T-helper 9 cell (primary cell): ENCODE measurements at places on chromosomes 6 and 20.

DNA sequence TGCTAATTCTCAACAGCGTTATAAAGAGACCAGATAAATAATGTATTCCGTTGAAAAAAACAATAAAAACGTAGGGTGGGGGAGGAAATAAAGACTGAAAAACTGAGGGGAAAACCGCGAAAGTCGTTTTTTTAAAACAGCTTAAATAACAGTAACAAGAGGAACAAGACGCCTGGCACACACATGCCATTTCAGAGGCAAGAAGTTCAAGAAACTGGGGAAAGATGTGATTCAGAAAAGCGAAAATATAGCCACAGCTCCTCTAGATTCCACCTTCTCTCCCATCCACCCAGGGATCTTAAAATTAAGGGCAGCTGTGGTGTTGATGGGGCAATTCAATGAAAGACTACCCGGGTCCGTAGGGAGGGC, 1.3 kb downstream of the EPB41L2 start:
- DNase-seq = no peak

GRCh38 chr6:151847064-151847463, 39.6 kb downstream of the ESR1 start:
- no peak for DNase-seq

DNA sequence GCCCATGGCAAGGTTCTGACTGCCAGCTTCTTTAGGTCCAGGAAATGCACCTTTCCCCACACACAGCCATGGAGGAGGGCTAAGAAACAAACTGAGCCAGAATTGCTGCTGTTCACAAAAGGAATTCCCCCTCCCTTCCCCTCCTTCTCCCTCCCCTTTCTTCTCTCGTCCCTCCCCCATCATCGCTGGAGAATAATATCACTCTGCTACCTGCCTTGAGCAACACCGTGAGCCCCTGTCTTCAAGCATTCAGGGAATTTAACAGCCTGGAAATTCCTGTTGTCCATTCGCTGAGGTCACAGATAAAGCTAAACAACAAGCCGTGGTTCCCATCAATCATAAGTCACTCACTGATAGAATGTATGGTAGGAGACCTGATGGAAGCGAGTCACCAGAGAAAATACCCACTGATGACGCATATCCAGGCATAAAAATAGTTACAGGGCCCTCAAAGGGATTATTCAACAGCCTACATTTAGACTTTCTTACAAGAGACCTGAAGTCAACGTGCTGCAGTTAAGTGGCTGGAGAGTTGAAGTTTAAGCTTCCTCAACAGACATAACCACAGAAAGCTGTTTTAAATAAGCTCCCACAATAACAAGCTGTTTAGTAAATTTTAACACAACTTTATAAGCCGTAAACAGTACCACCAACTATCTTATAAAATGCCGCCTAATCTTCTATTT, 59.7 kb downstream of the HIVEP2 start:
- peak; percentile 38 for DNase-seq

DNA sequence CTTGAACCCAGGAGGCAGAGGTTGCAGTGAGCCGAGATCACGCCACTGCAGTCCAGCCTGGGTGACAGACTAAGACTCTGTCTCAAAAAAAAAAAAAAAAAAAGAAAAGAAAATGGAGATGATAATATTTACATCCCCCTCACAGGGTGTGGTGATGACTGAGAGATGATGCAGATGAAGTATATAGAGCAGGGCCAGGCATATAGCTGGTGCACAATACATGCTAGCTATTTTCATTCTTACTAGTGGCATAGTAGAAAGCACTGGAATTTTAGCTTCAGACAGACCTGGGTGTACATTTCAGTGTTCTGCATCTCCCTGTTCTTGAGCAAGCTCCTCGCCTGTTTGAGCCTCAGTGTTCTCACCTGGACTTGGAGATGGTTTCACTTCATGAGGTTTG, 36.9 kb downstream of the CEBPB start:
- DNase-seq = no peak

DNA sequence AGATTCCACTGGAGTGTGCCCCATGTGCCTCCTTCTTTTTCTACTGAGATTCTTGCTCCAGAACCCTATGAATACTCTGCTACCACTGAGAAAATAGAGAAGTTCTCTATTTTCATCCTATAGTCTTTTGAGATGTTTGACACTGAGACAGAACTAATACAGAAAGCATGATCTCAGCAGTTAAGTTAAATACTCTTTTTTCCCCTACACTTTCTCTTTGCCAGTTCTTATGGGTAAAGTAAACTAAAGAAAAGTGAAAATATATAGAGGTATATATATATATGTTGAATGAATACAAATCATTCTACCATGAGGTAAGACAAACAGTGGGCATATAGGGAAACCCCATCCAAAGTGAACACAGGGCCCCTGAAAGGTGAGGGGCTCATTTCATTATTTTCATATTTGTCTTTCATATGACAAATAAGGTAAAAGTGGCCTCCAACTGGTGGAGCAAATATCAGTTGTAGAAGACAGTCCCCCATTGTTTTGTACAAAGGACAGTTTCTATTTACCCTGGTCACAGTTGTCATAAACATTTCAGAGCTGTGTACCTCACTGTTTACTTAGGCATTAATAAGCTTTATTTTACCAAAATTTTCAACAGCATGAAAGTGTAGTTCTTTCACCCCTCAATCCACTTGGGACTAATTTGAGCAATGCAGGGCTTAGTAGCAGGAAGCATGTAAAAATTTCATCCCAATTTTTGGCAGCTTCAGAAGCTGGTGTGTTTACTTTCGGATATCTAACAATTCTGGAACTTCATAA, 188.3 kb upstream of the MARCKS start:
- DNase-seq = no peak

DNA sequence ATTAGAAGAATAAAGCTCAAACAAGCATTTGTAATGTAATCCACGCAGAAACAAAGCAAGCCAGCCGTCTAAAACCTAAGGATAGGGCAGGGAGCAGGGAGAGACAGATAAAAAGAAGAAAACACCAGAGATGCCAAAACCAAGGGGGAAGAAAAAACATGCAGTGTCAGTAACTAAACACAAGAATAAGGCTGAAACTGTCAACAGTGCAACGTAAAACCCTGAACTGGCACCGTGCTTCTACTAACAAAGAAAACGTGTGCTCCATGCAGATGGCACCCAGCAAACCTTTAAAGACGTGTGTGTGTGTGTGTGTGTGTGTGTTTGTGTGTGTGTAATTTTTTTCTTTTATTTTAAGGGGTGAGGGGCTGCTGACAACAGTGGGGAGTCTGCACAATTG, 88.4 kb upstream of the TAB2 start:
- no peak for DNase-seq

DNA sequence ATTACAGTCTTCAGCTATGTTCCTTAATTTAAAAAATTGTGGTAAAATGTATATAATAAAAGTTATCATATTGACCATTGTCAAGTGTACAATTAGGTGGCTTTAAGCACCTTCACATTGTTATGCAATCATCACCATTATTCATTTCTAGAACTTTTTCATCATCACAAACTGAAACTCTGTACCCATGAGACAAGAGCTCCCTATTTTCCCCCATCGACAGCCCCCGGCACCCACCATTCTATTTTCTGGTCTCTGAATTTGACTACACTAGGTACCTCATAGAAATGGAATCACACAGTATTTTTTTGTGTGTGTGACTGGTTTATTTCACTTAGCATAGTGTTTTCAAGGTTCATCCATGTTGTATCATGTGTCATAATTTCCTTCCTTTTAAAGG, 39.7 kb upstream of the FYN start:
- DNase-seq = no peak

GRCh38 chr6:251920-252319, 40.4 kb upstream of the DUSP22 start:
- no peak for DNase-seq

DNA sequence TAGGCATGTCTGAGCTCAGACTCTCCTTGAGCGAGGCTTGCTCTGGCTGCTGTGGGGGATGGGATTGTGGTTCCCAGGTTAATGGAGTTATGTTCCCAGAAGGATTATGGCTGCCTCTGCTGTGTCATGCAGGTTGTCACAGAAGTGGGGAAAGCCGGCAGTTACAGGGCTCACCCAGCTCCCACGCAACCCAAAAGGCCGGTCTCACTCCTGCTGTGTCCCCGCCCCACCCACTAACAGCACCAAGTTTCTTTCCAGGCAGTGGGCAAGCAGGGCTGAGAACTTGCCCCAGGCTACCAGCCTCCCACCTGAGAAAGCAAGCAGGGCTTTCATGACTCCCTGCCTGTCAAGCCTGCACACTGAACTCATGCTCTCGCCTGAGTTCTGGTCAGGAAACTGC, 750.5 kb downstream of the FRK start:
- no peak for DNase-seq

DNA sequence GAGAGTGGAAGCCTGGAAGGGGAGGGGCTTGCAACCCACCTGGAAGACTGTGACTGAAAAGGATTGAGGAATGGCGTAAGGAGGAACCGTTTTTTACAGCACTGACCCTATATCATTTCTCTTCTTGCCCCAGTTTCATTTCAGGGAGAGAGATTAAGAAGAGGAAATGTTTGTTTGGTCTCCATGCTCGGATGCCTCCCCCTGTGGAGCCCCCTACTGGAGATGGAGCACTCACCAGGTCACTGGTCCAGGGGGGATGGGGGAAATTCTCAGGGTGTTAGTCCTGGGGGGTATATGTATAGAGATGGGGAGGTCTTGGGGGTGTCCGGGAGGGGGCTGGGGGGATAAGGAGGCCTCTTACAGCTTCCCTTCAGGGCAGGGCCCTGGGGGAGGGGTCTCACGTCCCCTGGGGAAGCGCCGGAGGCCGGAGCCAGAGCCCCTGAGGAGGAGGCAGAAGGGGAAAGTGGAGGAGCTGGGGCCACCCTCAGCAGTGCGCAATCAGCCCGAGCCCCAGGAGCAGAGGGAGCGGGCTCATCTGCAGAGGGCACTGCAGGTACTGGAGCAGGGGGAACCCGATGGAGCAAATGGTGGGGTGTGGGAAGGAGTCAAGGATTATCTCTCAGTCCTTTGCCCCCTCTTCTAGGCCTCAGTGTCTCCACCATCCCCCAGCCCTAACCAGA, 3.2 kb downstream of the CUTA start:
- DNase-seq = no peak

DNA sequence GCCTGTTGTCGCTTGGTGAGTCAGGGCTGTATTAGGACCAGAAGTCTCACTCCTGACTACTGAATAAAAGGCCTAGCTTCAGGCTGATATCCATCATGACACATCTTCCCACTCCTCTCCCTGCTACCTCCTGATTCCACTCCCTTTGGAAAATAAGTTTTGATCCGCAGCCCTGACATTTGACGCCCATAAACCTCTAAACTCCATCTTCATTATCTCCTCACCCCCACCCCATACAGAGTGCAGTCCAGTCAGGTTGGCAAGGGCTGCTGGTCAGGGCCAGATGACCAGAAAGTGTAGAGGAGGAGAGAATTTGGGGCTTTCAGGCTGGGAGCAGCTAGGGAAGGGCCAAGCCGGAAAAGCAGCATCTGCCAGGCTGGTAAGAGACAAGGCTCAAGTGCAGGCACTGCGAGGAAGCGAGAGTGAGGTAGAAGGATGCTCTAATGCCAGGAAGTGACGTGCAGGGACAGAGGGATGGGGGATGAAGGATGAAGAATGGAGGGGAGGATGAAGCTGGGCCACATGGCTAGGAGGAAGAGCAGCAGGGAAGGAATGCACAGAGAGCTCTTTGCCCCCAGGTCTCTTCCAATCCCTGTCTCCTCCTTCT, 1.2 kb downstream of the GGT7 start:
- no peak for DNase-seq

DNA sequence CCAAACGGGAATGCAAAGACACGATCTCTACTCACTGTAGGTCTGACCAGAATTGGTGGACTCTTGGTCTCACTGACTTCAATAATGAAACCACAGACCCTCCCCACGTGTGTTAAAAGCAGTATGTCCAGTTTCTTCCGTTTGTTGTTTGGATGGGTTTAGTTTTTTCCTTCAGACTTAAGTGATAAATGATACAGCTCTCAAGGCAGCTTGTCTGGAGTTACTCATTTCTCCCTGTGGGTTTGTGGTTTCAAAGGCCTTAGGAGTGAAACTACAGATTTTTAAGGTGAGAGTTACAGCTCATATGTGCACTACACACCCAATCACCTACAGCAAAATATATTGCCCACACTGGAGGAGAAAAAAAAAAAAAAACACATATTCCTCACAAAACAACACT, 86.7 kb upstream of the STMND1 start:
- DNase-seq = no peak

DNA sequence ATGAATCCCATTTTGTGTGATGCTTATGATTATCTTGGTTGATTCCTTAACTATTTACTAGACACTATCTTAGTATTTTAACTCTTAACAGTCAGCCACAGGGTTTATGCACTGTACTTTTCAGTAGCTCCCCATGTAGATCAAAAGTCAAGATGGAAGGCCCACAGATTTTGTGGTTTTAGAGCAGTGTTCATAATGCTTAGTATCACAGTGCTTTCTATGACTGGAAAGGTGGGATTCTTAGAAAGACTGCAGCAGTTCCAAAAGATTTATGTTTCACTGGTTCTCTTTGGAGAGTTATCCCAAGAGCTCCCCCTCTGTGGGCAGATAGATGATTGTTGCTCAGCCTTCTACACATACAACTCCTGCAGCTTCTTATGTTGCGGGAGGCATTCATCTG, 34.5 kb downstream of the ANKRD6 start:
- DNase-seq = no peak

DNA sequence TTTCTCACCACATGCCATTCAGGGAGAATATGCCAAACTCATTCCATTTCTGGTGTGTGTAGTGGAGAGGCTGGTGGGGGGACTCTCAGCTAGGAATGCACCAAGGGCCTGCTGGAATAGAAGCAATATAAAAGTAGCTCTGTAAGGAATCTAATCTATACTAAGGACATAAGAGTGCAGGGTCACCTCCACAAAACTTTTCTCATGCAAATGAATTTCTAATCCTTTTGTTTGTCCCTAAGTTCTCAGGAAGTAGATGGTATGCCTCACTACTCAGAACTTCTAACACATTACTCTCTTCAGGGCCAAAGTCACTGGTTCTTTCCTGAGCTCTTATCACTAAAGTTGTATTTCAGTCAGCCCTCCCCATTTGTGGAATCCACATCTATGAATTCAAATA, 427.2 kb downstream of the C6orf118 start:
- no peak for DNase-seq

- DNase-seq = no peak
These were observed 125.9 kb downstream of the TRMT11 start for GRCh38 chr6:126112171-126112632.

DNA sequence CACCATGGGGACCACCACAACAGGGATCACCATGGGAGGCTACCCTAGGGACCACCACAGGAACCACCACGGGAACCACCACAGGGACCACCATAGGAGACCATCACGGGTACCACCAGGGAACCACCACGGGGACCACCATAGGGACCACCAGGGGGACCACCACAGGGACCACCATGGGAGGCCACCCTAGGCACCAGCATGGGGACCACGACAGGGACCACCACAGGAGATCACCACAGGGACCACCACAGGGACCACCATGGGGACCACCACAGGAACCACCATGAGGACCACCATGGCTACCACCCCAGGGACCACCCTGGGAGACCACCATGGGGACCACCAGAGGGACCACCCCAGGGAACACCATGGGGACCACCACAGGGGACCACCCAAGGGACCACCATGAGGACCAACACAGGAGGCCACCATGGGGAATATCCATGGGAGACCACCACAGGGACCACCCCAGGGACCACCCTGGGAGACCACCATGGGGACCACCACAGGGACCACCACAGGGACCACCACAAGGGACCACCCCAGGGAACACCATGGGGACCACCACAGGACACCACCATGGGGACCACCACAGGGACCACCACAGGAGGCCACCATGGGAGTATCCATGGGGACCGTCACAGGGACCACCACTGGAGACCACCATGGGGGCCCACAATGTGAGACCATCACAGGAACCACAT, 67.6 kb upstream of the MPC1 start:
- no peak for DNase-seq
